Fibroblast of skin of back (primary cell): ENCODE measurements at places on chromosomes 7 and 10.

DNA sequence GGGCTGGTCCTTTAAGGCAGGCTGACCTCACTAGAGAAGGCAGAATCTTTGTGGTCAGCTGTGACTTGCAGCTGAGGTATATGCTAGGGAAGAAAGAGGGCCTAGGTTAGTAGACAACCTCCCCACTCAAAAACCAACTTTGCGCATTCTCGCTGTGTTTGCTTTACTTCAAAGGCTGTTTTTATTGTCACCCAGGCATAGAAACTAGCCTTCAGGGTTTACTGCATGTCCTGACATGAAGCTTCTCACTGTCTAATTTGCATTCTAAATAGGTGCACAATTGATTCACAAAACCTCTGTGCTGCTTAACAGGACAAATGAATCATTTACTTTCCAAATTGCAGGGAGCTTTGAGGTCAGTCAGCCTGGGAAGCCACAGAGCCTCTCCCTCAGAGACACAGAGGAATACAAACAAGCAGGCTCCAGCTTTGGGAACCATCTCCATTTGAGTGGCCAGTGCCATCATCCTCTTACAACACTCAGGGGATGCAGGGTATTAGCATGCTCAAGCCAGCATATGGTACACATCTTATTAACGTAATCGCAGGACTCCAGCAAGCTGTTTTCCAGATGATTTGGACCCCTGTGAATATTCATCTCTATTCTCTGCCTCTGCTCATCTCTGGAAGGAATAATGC lies 596.4 kb upstream of the GHITM start:
- DNase-seq = peak; percentile 27

GRCh38 chr10:30782537-30783461 lies 153.2 kb upstream of the LYZL2 start:
- peak; percentile 57 for DNase-seq

- peak; percentile 85 for DNase-seq
These were observed 91.7 kb downstream of the SLC39A12 start for GRCh38 chr10:18043148-18044006.

DNA sequence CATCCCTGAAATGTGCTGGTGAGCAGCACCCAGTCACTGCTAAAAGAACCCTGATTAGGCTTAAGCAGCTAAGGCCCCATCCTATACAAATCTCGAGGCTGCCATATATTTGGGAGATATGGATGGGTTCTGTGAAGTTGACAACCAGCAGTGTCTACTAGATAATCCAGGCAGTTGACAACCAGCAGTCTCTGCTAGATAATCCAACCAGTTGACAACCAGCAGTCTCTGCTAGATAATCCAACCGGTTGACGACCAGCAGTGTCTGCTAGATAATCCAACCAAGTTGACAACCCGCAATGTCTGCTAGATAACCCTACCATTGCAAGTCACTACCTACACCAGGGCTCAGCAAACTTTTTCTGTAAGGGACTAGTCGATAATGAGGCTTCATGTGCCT lies 58.3 kb upstream of the KDM7A start:
- no peak for DNase-seq

DNA sequence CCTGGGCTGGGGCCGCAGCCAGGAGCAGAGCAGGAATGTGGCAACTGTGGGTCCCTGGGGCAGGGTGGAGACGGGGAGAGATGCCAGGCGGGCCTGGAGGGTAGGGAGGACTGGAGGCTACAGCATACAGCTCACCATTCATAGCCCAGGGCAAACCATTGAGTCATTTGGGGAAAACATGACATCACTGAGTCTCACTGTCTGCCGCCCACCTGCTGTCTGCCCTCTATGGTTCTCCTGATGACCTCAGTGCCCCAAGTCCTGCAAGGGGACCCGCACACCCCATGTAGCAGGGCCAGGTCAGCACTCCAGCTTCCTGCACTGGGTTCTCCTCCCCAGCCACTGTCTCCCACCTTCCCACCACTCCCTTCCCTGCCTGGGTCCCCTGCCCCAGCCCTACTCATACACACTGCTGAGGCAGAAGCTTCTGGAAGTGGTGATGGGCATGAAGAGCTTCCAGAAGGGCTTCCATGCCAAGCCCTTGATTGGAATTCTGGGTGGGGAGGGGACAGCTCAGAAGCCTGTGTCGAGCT lies 10.4 kb downstream of the CHST3 start:
- peak; percentile 78 for DNase-seq

- peak; percentile 98 for DNase-seq
These were observed 20.9 kb downstream of the MAP3K8 start for GRCh38 chr10:30454744-30455510.

GRCh38 chr10:99993701-99994689 lies 15.8 kb downstream of the DNMBP start:
- peak; percentile 91 for DNase-seq

GRCh38 chr7:136883046-136883445 lies 14.6 kb downstream of the CHRM2 start:
- no peak for DNase-seq

GRCh38 chr10:7475046-7475911 lies 64.4 kb upstream of the SFMBT2 start:
- no peak for DNase-seq

DNA sequence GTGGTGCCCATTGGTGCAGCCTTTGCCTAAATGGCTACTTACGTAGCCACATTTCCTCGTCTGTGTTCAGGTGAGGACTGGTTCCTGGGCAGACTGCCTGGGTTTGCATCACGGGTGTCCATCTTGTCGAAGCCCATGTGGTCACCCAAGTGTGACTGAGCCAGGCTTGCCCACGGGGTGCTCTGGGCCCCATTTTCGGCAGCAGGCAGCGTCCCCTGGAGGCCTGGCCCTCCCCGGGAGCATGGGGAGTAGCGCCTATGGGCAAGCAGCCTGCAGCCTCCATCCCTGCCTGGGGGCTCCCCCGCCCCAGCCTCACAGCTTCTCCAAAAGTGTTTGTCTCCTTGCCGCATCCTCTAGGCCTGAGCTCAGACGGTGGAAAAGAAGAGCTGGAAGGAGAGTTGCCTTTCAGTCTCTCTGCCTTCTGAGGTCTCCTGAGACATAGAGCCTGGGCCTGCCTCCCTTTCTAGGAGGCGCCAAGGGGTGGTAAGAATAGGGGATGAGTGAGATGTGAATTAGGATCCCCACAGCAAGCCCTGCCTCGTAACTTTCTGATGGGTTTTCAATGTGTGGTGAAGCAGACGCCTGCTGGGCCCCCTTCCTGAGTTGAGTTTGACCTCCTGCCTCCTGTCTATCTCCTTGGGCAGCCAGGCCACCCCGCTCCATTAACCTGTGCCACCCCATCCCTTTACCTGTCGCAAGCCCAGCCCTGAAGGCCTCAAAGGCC lies 42.7 kb downstream of the HTRA1 start:
- no peak for DNase-seq

- DNase-seq = no peak
These were observed 241.9 kb downstream of the FOXP2 start for GRCh38 chr7:114656466-114656865.

GRCh38 chr7:44394636-44395035 lies 69.2 kb upstream of the CAMK2B start:
- DNase-seq = no peak

GRCh38 chr7:122884186-122884585 lies 2.1 kb downstream of the CADPS2 start:
- DNase-seq = no peak

DNA sequence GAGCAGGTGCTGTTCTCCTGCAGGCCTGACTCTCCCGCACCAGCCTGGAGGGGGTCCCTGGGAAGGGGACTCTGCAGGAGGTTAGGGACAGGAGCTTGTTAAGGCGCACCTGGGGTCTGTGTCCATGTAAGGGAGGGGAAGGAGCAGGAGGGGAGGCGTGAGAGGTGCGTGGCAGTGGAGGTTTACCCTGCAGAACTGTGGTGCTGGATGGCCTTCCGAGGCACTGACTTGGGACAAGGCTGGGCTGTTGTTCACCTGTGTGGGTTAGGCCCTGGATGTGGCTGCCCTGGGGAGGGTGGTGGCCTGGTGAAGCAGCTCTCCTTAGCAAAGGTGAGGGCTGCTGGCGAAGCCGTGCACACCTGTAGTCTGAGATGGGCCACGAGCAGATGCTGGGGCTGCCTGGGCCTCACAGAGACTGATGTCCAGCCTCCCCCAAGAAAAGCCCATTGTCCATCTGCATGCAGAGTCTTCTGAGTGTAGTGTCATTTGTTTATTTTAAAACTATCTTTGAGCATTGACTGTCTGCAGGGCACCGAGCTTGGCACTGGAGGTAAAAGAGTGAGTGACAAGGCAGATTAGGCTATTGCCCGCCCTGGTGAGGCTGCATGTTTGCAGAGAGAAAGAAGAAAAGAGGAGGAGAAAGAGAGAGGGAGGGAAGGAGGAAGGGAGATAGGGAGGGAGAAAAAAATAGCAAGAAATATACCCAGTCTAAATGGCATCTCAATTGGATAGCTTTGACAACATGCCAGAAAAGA lies 225.3 kb downstream of the GLRX3 start:
- no peak for DNase-seq

DNA sequence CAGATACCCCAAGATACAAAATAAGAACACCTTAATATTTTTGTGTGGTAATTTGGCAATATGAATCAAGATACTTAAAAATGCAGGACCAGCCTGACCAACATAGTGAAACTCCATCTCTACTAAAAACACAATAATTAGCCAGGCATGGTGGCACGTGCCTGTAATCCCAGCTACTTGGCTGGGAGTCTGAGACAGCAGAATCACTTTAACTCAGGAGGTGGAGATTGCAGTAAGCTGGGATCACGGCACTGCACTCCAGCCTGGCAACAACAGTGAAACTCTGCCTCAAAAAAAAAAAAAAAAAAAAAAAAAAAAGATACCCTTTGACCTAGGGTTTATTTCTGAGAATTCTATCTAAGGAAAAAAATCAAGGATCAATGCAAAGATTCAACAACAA lies 450.7 kb downstream of the SORCS1 start:
- no peak for DNase-seq

GRCh38 chr10:52740913-52741675 lies 31.5 kb downstream of the MBL2 start:
- peak; percentile 22 for DNase-seq

GRCh38 chr10:106360870-106361269 lies 803.6 kb downstream of the SORCS1 start:
- DNase-seq = peak; percentile 44

GRCh38 chr10:69088801-69089501 lies 1.0 kb downstream of the SRGN start:
- peak; percentile 81 for DNase-seq

DNA sequence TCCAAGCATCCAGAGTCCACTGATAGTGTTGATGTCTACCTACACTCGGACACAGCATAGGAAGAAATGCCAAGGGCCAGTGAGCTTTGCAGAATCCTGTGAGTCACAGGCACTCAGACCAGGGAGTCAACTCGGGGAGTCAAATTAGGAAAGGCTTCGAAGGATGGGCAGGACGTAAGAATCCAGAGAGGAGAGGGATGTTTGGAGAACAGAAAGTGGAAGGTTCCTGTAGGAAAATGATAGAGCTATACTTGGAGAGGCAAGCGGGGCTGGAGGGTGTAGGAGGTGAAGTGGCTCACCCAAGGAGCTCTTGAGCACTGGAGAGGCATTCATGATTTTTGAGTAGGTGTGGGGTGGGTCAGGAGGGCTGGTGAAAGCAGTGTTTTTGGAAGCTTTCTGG lies 3.0 kb downstream of the ZYX start:
- no peak for DNase-seq

DNA sequence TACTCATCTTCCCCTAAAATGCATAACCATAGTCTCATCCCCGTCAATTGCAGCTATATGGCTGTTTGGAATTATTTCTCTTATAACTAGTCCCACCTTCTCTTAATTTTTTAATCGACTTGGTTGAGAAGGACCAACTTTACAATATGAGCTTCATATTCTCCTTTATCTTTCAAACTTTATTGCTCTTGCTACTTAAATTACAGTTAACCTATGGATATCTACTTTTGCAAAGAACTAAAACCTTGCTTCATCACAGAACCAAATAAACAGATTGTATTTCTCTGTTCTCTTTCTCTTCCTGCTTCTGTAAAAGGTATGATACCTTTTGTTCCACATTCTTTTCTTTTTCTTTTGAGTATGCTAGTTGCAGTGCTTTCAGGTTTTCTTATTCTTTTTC lies 6.1 kb downstream of the CREM start:
- no peak for DNase-seq

GRCh38 chr7:150745086-150745485 lies 7.9 kb downstream of the GIMAP5 start:
- no peak for DNase-seq

- no peak for DNase-seq
These were observed 73.5 kb downstream of the BUB3 start for GRCh38 chr10:123227706-123228105.

DNA sequence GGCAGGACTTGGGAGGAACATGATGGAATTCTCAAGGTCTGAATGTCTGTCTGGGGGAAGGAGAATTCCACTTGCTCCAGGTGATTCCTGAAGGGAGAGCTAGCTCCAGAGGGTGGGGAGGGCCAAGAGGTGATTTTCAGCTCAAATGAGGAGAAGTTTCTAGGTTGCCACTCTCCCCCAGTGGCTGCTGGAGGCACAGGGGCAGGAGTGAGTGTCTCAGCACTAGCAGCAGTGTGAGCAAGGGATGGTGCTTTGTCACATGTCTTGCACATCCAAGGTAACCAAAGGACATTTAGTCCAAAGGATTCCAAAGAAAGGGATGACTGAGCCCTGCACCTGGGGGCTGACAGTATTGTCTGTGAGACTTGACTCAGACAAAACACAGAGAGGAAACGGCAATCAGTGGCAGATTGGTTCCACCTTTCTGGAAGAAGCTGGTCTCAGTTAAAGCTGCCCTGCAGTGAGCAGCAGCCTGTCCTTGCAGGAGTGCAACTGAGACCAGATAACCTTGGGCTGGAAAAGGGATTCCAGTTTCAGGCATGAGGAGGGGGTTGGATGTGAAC lies 51.2 kb upstream of the PCBD1 start:
- no peak for DNase-seq

DNA sequence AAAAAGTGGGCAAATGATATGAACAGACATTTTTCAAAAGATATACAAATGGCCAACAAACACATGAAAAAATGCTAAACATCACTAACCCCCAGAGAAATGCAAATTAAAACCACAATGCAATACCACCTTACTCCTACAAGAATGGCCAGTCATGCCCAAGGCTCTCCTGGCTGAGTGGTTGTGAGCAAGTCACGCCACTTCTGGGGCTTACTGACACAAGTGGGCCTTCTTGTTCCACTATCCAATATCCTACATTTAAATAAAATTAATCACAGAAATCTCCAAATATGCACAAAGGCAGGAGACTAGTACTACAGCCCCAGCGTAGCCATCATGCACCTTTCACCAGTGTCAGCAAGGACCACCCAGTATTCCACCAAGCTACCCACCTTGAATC lies 181.9 kb downstream of the TNS3 start:
- no peak for DNase-seq

GRCh38 chr10:73645251-73645650 lies 4.0 kb upstream of the MYOZ1 start:
- no peak for DNase-seq

DNA sequence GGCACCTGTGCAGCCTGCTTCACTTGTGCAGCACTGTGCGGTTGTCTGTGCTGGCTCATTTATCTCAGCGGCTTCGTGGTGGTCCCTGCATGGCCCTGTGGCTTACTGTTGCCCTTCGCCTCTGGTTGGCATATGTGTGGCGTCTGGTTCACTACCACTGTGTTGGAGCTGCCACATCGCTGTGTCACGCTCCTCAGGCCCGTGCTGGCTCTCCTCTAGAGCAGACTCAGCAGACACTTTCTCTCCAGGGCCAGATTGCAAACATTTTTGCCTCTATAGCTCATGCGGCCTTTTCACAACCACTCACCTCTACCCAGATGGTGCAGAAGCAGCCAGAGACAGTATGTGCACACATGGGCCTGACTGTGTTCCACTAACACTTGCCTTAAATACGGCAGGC lies 37.9 kb downstream of the PPP2R2D start:
- no peak for DNase-seq

GRCh38 chr10:69220041-69220451 lies at the start of gene HKDC1:
Gene HKDC1, plus strand, starts transcription at chr10:69220332. Its CDS starts 104 bp downstream, at chr10:69220436.
- no peak for DNase-seq
